ENCODE measurements at places on chromosomes 5 and 9. TPM values are rescaled to one million over a fixed set of nuclear protein-coding genes. Genes with fewer than 3 reads are reported as not detected.

The IFNA13 gene
- total RNA-seq = not detected

The BTNL8 gene
- 0.27 TPM for total RNA-seq

The CREBRF gene
- total RNA-seq = 28.3 TPM

The GOLGA2 gene
- 83.5 TPM for total RNA-seq

The AQP3 gene
- 14.8 TPM for total RNA-seq

The DDX4 gene
- total RNA-seq = not detected

The FGFR4 gene
- 1.4 TPM for total RNA-seq

The PCDHGB7 gene
- 8.8 TPM for total RNA-seq

The GGTA1 gene
- 28.3 TPM for total RNA-seq

The DOLPP1 gene
- total RNA-seq = 5.2 TPM

The FNBP1 gene
- 23.7 TPM for total RNA-seq

The AFAP1L1 gene
- 48.9 TPM for total RNA-seq

The C5orf58 gene
- total RNA-seq = not detected

The LCN9 gene
- not detected for total RNA-seq

The PKD2L2 gene
- total RNA-seq = 0.55 TPM

The NEURL1B gene
- total RNA-seq = 32.0 TPM

The ENTPD2 gene
- 2.1 TPM for total RNA-seq

The DCTN3 gene
- 139 TPM for total RNA-seq

The LRRC70 gene
- 1.4 TPM for total RNA-seq

GRCh38 chr9:36831381-36832161, 202.5 kb downstream of the PAX5 start:
- no peak for DNase-seq

GRCh38 chr9:135085830-135086546, 1.5 kb upstream of the OLFM1 start:
- peak; percentile 86 for DNase-seq

DNA sequence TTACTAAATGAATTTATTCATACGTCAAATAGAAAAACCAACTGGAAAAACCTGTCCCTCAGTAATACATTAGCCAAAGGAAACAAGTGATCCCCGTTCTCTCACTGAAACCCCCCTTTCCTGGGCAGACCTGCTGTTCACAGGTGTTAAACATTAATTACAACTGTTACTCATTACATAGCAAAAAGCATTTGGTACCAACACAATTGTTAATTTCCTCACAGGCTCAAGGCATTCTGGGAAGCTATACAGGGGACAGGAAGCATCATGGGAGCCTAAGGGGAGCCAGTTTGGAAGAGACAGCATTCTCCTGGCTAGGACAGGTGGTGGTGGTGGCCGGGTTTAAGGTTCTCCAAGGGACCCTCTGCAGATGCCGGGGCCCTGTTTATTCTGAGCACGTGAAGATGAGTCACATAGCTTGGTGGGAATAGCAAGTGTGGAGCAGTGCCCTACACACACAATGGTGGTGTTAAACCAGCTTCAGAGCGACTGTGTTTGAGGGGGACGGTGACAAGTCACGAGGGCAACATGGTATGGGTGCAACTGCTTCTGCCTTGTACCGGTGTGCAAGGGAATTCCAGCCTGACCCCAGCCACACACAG, 62.6 kb upstream of the SLC25A51 start:
- no peak for DNase-seq

GRCh38 chr9:115884846-115885245, 268.7 kb upstream of the PAPPA start:
- no peak for DNase-seq

GRCh38 chr9:78439190-78439865, 142.4 kb downstream of the PSAT1 start:
- DNase-seq = peak; percentile 81

- no peak for DNase-seq
These were observed 13.2 kb downstream of the VLDLR start for GRCh38 chr9:2634818-2635217.

DNA sequence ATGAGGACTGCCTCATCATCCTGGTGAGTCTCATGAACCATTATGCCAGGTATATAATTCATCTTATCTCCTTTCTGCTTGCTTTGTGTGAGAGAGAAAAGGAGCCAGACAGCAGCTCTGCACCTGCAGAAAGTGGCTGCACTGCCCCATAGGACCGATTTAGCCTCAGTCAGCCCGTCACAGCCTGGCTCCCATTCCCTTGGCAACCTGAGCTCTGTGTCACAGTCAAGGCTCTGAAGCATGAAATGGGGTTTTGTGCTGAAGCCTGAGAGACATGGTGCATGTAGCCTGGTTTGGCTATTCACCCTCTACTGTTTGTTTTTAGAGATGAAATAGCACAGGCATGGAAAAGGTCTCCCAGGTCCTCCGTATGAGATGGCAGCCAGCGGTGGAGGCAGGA, 198.3 kb downstream of the KCTD16 start:
- no peak for DNase-seq

- DNase-seq = no peak
These were observed 597.1 kb downstream of the ACTL7B start for GRCh38 chr9:108258640-108259039.

DNA sequence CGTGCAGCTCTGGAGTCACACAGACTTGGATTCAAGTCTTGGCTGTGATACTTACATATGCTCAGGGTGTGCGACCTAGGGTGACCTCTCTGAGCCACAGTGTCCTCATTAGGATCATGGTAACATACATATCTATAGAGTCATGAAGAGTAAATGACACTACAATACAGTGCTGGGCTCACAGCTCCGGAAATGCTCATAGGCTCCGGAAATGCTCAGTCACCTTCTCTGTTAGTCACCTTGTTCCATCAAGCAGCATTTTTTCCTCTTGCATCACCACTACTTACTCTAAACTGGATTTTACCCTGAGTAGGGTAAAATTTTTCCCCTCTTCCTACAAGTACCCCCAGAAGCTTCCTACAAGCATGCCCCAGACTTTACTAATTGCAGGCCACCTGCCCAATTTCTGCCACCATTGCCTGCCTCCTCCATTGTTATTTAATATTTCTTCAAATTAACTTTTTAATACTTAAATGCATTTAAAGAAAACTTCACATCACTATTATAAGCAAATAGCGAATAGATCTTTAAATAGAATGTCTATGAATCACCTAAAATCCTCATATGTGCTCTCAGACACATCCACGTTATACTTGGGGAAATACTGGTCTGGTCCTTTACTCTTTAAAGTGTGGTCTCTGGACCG, 147.6 kb upstream of the SPRY4 start:
- DNase-seq = no peak

DNA sequence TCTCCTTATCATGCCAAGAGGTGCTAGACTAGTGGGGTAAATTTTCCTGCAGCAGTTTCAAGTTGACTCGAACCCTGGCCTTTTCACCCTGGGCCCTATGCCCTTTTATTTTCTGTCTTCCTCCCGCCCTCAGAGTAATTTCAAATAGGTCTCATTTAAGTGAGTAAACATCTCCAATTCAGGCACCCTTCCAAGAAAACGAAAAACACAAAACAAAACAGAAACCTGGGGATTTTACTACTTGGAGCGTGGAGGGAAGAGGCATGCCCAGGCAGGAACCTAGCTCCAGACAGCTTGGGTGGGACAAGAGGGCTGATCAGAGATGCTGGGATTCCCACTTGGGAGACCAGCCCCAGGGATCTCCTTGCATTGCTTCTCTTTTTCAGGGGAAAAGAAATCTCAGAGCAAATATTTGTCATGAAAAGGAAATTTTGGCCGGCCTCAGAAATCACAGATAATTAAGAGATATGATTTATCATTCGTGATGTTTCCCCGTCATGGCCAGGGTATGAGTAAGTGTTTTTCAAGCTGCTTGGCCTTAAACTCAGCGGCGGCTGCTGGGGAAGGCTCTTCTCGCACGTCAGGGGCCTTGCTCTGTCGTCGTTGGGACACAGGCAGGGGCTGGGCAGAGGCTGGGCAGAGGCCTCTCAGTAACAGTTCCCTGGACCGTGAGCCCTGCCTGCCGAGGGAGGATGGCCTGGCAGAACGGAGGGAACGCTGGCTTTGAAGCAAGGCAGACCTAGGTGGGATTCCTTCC, 248.6 kb upstream of the KLF4 start:
- DNase-seq = peak; percentile 76

DNA sequence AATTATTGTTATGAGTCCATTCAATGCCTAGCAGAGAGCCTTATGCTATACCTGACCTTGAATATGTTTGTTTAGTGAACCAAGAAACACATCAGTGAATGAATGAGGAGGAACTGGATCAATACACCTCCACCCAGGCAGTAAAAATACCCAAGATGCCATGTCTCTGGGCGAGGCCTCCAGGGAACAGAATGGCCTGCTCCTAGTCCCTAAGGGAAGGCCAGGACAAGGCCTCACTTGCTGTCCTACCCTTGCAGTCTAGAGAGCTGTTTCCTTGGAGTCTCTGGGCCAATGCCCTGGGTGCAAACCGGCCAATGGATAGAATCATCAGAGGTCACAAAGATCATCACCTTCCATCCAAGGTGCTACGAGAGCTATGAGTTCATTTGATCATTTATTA, 26.1 kb downstream of the TNIP1 start:
- no peak for DNase-seq

GRCh38 chr5:84450617-84451414, 66.1 kb upstream of the EDIL3 start:
- DNase-seq = no peak

- peak; percentile 77 for DNase-seq
These were observed 3.1 kb downstream of the KLF9 start for GRCh38 chr9:70411121-70411929.

DNA sequence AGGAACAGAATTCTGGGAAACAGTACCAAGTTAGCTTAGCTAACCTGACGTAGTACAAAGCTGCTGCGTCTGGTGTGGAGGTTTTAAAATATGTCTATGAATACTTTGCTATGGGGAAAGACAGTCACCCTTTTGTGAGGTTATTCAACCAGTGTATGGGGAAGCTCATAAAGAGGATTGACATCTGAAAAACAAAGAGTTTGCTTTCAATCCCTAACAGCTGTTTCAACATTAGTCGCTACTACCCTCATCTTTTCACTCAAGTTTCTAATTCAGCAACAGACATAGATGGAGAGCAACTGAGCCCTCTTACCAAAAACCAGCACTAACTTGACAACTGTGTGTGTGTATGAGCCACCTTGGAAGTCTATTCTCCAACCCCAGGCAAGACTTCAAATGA, 7.8 kb upstream of the MSANTD3 start:
- DNase-seq = no peak

DNA sequence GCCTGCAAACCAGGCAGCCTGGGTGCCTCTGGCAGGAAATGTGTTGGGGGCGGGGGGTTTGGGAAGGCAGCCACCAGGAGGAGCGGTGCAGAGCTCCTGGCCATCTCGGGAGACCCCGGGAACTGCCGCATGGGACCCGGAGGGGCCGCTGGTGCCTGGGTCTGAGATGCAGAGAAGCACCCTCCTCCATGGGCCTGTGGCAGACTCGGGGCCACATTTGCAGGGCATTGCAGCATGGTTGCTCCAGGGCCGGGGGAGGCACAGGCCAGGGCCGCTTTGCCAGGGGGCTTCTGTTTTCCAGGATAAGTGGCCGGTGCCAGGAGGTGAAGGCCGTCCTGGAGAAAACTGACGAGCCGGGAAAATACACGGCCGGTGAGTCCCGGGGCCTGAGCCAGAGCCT, 1.7 kb downstream of the LCN1 start:
- DNase-seq = no peak

- no peak for DNase-seq
These were observed 36.0 kb upstream of the CLPTM1L start for GRCh38 chr5:1380910-1381309.

- peak; percentile 93 for DNase-seq
These were observed 13.9 kb upstream of the KIF12 start for GRCh38 chr9:114112778-114113584.

DNA sequence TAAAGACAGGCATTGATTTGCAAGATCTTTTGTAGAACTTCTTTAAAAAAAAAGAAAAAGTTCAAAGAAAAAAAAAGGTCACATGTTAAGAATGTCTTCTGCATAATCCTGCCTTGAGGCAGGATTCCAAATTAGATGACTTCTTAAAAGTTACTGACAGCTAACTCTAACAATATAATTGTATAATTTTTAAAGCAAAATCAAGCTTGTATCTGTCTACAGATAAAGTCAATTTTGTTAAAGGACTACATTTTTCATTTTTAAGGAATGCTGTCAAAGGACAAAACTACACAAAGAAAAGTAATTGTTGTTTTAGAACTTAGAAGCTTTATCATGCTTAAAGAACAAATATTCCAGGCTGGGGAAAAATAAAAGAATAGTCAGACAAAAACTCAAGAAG, 57.8 kb downstream of the MPDZ start:
- DNase-seq = no peak

- DNase-seq = no peak
These were observed 152.8 kb upstream of the DAP start for GRCh38 chr5:10913841-10914240.

DNA sequence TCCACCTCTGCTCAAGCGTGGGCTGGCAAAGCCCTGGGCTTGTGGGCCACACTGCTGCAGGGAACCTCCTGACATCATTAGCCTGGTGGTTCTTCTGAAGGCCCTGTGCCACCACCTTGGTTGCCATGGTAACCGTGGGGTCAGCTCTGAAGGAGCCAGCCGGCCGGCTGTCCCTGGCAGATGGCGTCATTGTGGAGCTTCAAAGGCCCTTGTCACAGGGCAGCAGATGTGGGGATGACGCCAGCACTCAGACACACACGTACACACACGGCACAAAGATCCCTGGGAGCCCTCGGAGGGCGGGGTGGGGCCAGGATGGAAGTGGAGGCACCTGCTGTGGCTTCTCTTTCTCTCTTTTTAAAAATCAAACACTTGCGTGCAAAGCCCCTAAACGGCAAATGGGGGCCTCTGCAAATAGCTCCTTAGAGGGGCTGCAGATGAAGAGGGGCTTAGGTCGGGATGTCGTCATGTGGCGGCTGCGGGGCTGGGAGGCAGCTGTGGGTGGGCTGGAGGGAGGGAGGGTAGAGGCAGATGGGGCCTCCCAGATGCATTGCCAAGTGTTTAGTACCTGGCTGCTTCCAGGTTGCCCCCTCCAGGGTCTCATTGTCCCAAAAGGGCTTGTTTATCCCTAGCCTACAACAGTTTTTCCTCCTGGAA, 19.5 kb upstream of the RPL26L1 start:
- DNase-seq = no peak

- DNase-seq = no peak
These were observed 75.2 kb downstream of the ACTBL2 start for GRCh38 chr5:57407391-57407790.

- no peak for DNase-seq
These were observed 22.1 kb upstream of the RARS1 start for GRCh38 chr5:168464214-168464613.

- DNase-seq = no peak
These were observed 93.3 kb upstream of the PCSK5 start for GRCh38 chr9:75797085-75797580.
